Glutamatergic neuron (in vitro differentiated cells): ENCODE measurements at places on chromosomes 7 and 10. TPM values are rescaled to one million over a fixed set of nuclear protein-coding genes. Genes with fewer than 3 reads are reported as not detected.

Gene ERVW-1
- total RNA-seq, result not detected

Gene JCAD
- 0.32 TPM for total RNA-seq

Gene METTL27
- 2.9 TPM for total RNA-seq

Gene GIMAP7
- total RNA-seq, result not detected

Gene C10orf105
- total RNA-seq, result not detected

Gene RPEL1
- total RNA-seq, result not detected

Gene WIPF3
- 0.37 TPM for total RNA-seq

Gene CAMK1D
- 29.8 TPM for total RNA-seq

Gene ATP5MK
- total RNA-seq, result 330 TPM

Gene FAM25A
- not detected for total RNA-seq

Gene PDE6C
- not detected for total RNA-seq

Gene CDNF
- total RNA-seq, result 2.2 TPM

Gene CC2D2B
- not detected for total RNA-seq

Gene SLC18A2
- 12.0 TPM for total RNA-seq

Gene TMEM176B
- total RNA-seq, result 0.44 TPM

Gene NXPH1
- 3.8 TPM for total RNA-seq

Gene ASAH2
- total RNA-seq, result 11.3 TPM

Gene HMX3
- not detected for total RNA-seq

Gene PTN
- 40.0 TPM for total RNA-seq

Gene SEMA3D
- 13.6 TPM for total RNA-seq

Gene ANXA8
- not detected for total RNA-seq

Gene ASZ1
- total RNA-seq, result not detected

Gene ZNF212
- 13.2 TPM for total RNA-seq

Gene PITRM1
- 65.8 TPM for total RNA-seq

Gene EXOC4
- 73.8 TPM for total RNA-seq

Gene PKD2L1
- 0.44 TPM for total RNA-seq

Gene NPFFR1
- total RNA-seq, result not detected

Gene TMEM273
- total RNA-seq, result 0.39 TPM

Gene TDRD1
- not detected for total RNA-seq

Gene CREB5
- 50.4 TPM for total RNA-seq

Gene TMEM248
- 62.6 TPM for total RNA-seq

Gene ZNF727
- total RNA-seq, result not detected

Gene SLK
- total RNA-seq, result 122 TPM

Gene PAX4
- total RNA-seq, result not detected

Gene RTKN2
- total RNA-seq, result 3.2 TPM

Gene CTTNBP2
- 22.2 TPM for total RNA-seq

Gene HOXA1
- not detected for total RNA-seq

Gene TAS2R5
- 1.3 TPM for total RNA-seq

Gene SUN3
- total RNA-seq, result not detected

Gene FGL2
- total RNA-seq, result not detected

Gene SH2D4B
- total RNA-seq, result 0.12 TPM

Gene DENND11
- 9.5 TPM for total RNA-seq

Gene ZNF775
- total RNA-seq, result 20.5 TPM

Gene MSS51
- 3.5 TPM for total RNA-seq

Gene CLDN3
- not detected for total RNA-seq
